SJSA1 (cell line): ENCODE measurements at places on chromosomes 5 and 9. TPM values are rescaled to one million over a fixed set of nuclear protein-coding genes. Genes with fewer than 3 reads are reported as not detected.

The PCDHGA11 gene
- total RNA-seq, result 0.22 and 0.32 TPM in 2 replicates

The PPIC gene
- total RNA-seq, result 131 and 133 TPM in 2 replicates

The OMD gene
- 0.37 and 0.81 TPM in 2 replicates for total RNA-seq

The LHX3 gene
- not detected in 2 replicates for total RNA-seq

The ANAPC2 gene
- 11.7 and 13.7 TPM in 2 replicates for total RNA-seq

The BSPRY gene
- not detected in 2 replicates for total RNA-seq

GRCh38 chr9:136625101-136626065 is 37.3 kb upstream of the EGFL7 start:
- peaks cover 55% of the 10 kb centered on the region for H3K4me1 ChIP-seq
- no peak overlapping the region for H3K4me3 ChIP-seq
- DNase-seq, result peak; percentile 87
- no peak overlapping the region for H3K27ac ChIP-seq
- H3K36me3 ChIP-seq, result no peaks in the 10 kb centered on the region
- no peaks in the 10 kb centered on the region for H3K27me3 ChIP-seq

DNA sequence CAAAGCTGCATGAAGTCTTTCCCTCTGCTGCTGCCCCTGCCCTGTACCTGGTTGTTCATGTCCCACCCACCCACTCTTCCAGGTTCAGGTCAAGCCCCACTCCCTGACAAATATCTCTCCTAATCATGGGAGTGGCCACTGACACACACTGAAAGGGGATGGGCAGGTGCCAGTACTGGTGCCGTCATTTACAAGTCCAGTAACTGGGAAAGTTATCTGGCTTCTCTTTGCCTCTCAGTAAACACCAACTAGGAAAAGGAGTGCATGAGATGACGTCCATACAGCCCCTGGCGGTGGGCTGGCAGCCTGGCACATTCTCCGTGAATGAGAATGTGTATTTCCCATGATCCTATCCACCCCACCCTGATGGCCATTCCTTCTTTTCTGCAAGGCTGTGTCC is 225.2 kb downstream of the FSTL4 start:
- H3K4me1 ChIP-seq, result no peaks in the 10 kb centered on the region
- H3K27ac ChIP-seq, result no peak overlapping the region
- H3K4me3 ChIP-seq, result no peak overlapping the region
- no peaks in the 10 kb centered on the region for H3K36me3 ChIP-seq
